ENCODE measurements at places on chromosomes 12 and 14. TPM values are rescaled to one million over a fixed set of nuclear protein-coding genes. Genes with fewer than 3 reads are reported as not detected.

The CRIP2 gene
- total RNA-seq, result 143 TPM

The PIK3C2G gene
- 0.59 TPM for total RNA-seq

The WASHC4 gene
- 68.9 TPM for total RNA-seq

The BBOF1 gene
- total RNA-seq, result 7.4 TPM

The MYF5 gene
- not detected for total RNA-seq

The ANKS1B gene
- total RNA-seq, result 4.0 TPM

DNA sequence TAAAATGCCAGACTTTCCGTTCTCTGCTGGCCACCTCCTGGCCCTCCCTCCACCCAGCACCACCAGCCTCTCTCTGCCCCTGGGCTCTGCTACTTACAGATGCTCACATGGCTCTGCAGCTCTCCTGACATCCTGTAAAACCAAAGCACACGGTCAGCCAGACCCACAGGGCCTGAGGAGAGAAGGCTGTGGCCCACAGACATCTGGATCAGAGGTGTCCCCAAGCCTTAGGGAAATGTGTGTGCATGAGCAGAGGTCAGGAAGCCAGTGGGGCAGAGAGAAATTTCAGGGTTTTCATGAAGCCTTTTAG lies 11.5 kb downstream of the KRT77 start:
- H3K4me1 ChIP-seq, result peaks cover 9% of the 10 kb centered on the region
- no peak overlapping the region for H3K27ac ChIP-seq
- H3K4me3 ChIP-seq, result no peak overlapping the region
- no peaks in the 10 kb centered on the region for H3K36me3 ChIP-seq
- no peak for DNase-seq
- peaks cover 46% of the 10 kb centered on the region for H3K27me3 ChIP-seq

DNA sequence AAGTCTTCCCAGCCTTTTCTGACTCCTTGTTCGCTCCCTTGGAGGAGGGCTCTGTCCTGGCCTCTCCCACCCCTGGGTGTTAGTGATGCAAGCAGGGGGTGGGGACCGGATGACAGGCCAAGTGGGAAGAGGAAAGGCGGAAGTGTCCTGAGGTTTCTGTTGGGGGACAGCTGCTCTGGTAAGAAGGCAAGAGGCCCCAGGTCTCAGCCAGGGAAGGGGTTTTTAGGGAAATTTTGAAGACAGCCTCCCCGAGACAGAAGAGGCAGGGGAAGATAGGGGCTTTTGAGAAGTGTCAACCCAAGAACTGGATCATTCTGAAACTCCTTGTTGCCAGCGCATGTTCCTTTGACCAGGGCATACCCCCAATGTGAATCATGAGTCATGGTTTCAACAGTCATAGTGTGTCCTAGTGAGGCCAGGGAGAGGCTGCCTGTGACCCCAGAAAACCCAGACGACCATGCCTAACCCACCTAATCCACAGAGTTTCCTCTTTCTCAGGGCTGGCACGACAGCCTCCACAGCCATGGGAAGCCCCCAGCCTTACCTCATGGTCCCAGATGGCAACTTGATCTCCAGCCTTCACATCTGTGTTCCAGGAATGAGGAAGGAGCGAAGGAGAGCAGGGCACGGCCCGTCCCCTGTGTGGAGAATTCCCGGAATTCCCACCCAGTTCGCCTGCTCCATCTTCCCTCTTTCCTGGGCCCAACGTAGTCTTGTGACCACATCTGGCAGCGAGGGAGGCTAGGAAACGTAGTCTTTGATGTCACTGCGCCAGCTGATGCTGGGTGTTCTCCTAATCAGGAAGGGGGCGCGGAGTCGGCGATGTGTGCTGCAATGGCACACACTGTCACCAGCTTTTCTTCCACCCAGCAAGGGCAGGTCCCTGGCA lies 4.9 kb upstream of the GPR132 start:
- H3K4me3 ChIP-seq, result no peak overlapping the region
- H3K27me3 ChIP-seq, result no peaks in the 10 kb centered on the region
- peak; percentile 61 for DNase-seq
- peaks cover 32% of the 10 kb centered on the region for H3K4me1 ChIP-seq
- H3K27ac ChIP-seq, result peak overlapping the region; percentile 58

The KRT3 gene
- not detected for total RNA-seq

The DTD2 gene
- total RNA-seq, result 13.4 TPM

- H3K4me1 ChIP-seq, result no peaks in the 10 kb centered on the region
- H3K27ac ChIP-seq, result peak overlapping the region; percentile 74
- no peaks in the 10 kb centered on the region for H3K27me3 ChIP-seq
- DNase-seq, result no peak
- peak overlapping the region; percentile 43 for H3K4me3 ChIP-seq
- no peaks in the 10 kb centered on the region for H3K36me3 ChIP-seq
These were observed 3.8 kb downstream of the DCN start for GRCh38 chr12:91178781-91179180.

DNA sequence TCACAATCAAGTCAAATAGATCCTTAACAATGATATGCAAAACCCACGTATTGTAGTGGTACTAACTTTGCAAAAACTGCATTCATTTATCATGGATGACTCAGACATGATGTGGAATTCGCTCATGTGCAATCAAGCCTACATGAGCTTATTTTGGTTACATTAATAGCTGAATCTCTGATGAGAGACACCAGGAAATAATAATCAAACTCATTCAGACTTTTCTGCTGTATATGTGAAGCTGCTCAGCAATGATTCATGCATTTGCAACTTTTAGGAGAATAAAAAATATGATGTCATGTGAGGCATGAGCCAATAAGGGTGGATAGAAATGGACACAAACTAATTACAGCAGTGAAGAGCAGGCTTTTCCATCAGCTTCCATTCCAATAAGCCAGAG lies 1075.8 kb upstream of the TMEM132C start:
- H3K27me3 ChIP-seq, result no peaks in the 10 kb centered on the region
- no peaks in the 10 kb centered on the region for H3K4me1 ChIP-seq
- H3K4me3 ChIP-seq, result no peak overlapping the region
- DNase-seq, result no peak

DNA sequence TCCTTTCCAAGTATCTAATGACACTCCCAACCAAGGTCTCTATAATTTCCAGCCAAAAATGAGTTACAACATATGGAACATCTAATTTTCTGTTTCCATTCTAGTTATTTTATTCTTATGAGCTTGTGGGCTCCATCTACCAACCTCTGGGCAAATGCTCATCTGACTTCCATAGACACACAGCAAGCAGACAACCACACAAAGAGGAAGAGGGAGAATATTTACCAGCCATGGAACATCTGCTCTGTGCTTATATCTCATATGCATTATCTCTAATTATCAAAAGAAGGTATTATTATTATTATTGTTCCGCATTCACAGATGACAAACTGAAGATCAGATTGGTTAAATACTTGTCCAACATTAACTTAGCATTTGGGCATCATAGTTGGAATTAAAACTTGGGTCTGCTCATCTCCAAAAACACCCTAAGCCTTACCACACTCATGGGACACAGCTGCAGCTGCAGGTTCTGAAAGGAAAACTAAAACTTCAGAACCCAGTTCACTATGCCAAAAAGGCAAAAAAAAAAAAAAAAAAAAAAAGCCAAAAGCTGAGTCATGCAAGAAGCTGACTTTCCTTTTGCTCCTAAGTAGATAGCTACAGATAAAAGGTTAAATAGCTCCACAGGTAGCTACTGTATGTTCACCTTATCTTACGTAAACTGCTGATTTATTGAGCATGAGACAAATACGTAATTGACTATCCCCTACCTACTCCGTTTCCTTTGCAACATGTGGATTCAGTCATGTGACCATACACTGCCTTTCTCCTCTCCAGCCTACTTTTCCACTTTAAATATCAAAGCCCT lies 23.6 kb upstream of the TCL1B start:
- no peak overlapping the region for H3K4me3 ChIP-seq
- peaks cover 27% of the 10 kb centered on the region for H3K27me3 ChIP-seq
- no peaks in the 10 kb centered on the region for H3K36me3 ChIP-seq
- H3K27ac ChIP-seq, result no peak overlapping the region

The TAMALIN gene
- 85.5 TPM for total RNA-seq

The KRT8 gene
- 139 TPM for total RNA-seq
